ENCODE measurements at places on chromosomes 13 and 19.

GRCh38 chr13:40178130-40178529 is 488.3 kb downstream of the FOXO1 start:
- DNase-seq, result no peak

GRCh38 chr13:63517371-63517770 is 2101.7 kb upstream of the PCDH20 start:
- no peak for DNase-seq

DNA sequence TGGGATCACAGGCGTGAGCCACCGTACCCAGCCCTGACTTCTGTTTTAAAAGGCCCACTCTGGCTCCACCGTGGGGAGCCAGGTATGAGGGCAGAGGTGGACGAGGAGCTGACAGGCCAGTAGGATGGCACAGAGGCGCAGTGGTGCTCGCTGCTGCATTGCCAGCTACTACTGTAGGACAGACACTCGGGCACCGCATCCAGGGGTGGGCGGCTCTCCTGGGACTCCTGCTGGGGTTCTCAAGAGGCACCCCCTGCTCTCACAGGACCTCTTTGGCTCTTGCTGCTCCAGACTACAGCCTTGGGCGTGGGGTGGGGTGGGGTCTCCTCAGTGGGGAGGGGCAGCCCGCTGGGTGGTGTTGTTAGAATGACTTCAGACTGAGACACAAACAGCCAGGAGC is 53.4 kb downstream of the LATS2 start:
- DNase-seq, result no peak

- DNase-seq, result no peak
Measured at GRCh38 chr13:22926748-22927400, 253.9 kb upstream of the SGCG start.

- DNase-seq, result no peak
Measured at GRCh38 chr13:50643060-50643459, 200.4 kb downstream of the DLEU7 start.

DNA sequence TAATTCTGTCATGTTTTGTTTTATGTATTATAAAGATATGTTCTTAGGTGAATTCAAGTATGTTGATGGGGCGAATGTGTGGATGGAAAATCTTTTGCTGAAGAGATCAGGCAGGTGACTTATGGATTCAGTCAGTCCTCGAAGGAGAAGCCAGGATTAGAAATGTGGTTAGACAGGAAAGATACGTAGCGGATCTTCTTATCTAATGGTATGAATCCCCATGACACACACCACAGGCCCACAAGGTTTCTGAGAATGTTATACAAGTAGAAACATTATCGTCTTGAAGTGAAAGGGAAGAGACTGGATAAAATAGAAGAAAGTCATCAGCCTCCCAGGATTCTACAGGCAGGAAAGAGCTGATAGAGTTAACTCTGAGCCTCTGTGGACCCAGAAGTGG is 69.0 kb upstream of the RFXAP start:
- no peak for DNase-seq

- no peak for DNase-seq
Measured at GRCh38 chr13:94195715-94196114, 283.8 kb downstream of the DCT start.

Measured in stimulated activated CD8-positive, alpha-beta memory T cell treated with anti-CD3 and anti-CD28 coated beads, Interleukin-12 subunit alpha, Interleukin-12 subunit beta, amount 100 ng/mL, for 1 hour (primary cell).